Astrocyte (in vitro differentiated cells and primary cell): ENCODE measurements at places on chromosomes 6 and 20. TPM values are rescaled to one million over a fixed set of nuclear protein-coding genes. Genes with fewer than 3 reads are reported as not detected.
A peak's percentile ranks its signal among the peaks of the same experiment; 100 is the strongest.

DNA sequence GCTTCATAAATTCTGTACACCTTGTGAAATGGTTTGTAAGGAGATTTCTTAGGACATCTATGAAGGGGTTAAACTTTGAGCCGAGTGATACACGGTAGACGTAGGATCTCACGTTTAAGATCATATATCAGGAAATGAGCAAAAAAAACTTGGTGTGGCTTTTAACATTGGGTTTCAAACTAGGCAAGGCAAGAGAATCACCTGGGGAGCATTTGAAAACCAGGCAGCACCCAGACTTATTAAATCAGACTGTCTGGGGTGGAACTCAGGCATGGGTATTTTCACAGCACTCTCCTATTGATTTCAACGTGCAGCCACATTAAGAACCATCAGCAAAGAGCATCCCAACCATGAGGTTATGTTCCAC lies 26.4 kb downstream of the LY86 start:
- H3K36me3 ChIP-seq: no peaks in the 10 kb centered on the region
- no peak overlapping the region for H3K27ac ChIP-seq
- DNase-seq: no peak
- H3K4me1 ChIP-seq: no peaks in the 10 kb centered on the region

The PACSIN1 gene
- 0.32 and 0.46 TPM in 2 replicates for total RNA-seq

- H3K4me3 ChIP-seq: no peak overlapping the region
- DNase-seq: no peak
- no peak overlapping the region for H3K27ac ChIP-seq
- H3K27me3 ChIP-seq: no peaks in the 10 kb centered on the region
- peaks cover 9% of the 10 kb centered on the region for H3K4me1 ChIP-seq
- H3K36me3 ChIP-seq: no peaks in the 10 kb centered on the region
Measured at GRCh38 chr6:142821860-142822259, 123.1 kb downstream of the HIVEP2 start.

DNA sequence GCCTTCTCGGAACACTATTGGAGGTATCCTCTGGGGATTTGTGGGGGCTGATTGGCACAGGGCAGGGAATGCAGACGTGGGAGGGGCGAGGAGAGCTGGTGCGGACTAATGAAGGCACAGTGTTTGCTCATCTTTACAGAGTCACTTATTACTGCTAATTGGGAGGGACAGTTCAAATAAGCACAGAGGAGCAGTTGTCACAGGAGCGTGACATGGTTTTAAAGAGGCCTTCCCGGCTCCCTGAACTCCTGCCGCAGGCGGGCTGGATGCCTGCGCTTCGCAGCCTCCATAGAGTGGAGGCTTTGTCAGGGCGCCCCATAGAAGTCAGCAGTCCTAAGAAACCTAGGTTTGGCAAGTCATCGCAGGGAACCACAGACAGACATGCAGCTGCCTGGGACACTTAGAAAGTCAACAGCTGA lies 149.6 kb downstream of the LINC00237 start:
- no peak overlapping the region for H3K4me3 ChIP-seq
- DNase-seq: no peak
- H3K27ac ChIP-seq: no peak overlapping the region
- no peaks in the 10 kb centered on the region for H3K4me1 ChIP-seq
- H3K36me3 ChIP-seq: no peaks in the 10 kb centered on the region

GRCh38 chr6:148800536-148800935 lies 53.7 kb downstream of the UST start:
- H3K27ac ChIP-seq: no peak overlapping the region
- peak; percentile 71 for DNase-seq
- H3K4me1 ChIP-seq: no peaks in the 10 kb centered on the region
- no peaks in the 10 kb centered on the region for H3K27me3 ChIP-seq

The VSTM2L gene
- total RNA-seq: 17.7 and 18.5 TPM in 2 replicates

The WDR27 gene
- total RNA-seq: 28.7 and 31.2 TPM in 2 replicates

The RCAN2 gene
- total RNA-seq: 9.9 and 10.6 TPM in 2 replicates

The OGFRL1 gene
- total RNA-seq: 32.4 and 35.3 TPM in 2 replicates
